Activated CD4-positive, alpha-beta T cell treated with anti-CD3 and anti-CD28 coated beads, Interleukin-2, amount 10 ng/mL, durations not matched to agents 24 days and 14 days (primary cell): ENCODE measurements at places on chromosomes 7 and 10. TPM values are rescaled to one million over a fixed set of nuclear protein-coding genes. Genes with fewer than 3 reads are reported as not detected.

DNA sequence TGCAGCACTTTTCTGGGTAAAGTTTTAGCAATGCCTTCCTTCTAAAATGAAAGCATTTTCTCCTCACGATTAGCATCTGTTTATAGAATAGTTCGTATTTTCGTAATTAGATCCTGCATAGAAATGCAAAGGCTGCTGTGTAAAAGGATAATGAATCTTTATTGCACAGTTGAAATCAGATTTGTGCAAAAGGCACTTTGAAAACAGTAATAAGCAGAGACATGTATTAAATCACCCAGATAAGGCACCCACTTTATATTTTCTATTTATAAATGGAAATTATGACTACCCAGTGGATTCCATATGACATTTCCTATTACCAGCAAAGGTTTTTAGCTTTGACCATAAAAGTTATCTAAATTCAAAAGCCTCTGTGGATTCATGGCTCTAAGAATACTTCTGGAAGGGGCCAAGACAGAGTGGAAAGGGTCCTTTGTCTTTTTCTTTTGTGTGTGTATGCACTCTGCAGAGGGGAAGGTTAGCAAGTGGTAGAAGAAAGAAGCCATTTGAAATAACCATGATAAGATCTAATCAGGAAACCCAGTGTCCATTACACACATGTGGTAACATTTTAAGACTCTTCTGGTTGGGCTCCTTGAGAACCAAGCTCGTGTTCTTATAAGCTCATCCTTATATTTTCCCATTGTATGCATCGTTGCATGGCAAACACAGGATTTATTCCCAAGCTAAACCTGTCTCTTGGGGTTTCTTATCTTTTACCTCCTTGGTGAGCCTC is 612.1 kb downstream of the AUTS2 start:
- H3K4me1 ChIP-seq = no peaks in the 10 kb centered on the region
- H3K4me3 ChIP-seq = no peak overlapping the region
- H3K27me3 ChIP-seq = no peaks in the 10 kb centered on the region
- DNase-seq = no peak
- H3K36me3 ChIP-seq = no peaks in the 10 kb centered on the region
- no peak overlapping the region for H3K27ac ChIP-seq

DNA sequence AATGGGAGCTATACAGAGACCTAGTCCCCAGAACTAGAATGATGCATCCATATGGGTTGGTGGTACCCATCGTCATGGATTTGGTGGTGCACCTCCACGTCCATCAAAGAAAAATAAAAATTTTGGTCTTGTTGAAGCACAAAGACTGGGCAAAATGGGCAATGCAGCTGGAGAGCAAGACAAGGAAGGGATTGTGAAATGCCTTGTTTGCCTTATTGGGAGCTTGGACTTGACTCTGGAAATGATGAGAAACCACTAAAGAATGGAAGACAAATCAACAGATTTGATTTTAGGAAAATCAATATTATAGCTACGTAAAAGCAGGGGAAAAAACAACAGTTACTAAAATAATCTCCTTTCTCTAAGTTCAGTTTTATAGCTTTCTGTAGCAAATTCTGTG is 150.9 kb downstream of the CPED1 start:
- H3K4me1 ChIP-seq = peaks cover 8% of the 10 kb centered on the region
- no peak for DNase-seq
- no peak overlapping the region for H3K4me3 ChIP-seq
- H3K27me3 ChIP-seq = peaks cover 8% of the 10 kb centered on the region
- H3K36me3 ChIP-seq = no peaks in the 10 kb centered on the region

DNA sequence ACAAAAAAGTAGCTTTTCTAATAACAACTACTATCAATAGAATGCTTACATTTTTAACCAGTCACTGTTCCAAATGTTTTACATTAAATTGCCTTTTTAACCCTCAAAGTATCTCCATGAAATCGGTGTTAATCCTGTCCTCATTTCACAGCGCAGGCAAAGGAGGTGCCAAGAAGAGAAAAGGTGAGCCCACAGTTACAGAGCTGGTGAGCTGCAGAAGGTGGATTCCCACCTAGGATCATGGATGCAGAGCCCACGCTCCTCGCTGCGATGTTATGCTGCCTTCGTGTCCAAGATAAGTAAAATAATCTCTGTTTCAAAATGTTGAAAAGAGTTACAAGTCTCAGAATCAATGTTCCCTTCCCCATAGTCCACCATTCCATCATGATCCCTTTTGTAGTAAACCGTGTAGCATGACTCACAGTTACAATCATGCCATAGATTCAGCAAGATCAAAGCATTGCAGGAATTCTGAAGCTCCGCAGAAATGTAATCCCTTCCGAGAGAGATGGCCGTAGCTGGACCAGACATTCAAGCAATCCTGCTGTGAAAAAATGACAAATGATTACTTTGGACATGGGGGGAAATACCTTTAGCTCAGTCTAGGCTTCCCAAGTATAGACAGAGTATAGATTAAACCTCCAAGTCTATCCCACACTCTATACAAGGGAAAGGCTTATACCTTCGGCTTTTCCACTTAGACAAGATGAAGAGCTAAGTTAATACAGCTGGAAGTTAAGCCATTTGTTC is 394.7 kb upstream of the AKR1E2 start:
- H3K27me3 ChIP-seq = peaks cover 14% of the 10 kb centered on the region
- H3K36me3 ChIP-seq = no peaks in the 10 kb centered on the region
- H3K4me1 ChIP-seq = no peaks in the 10 kb centered on the region
- H3K4me3 ChIP-seq = no peak overlapping the region

- DNase-seq = no peak
- no peaks in the 10 kb centered on the region for H3K27me3 ChIP-seq
- no peaks in the 10 kb centered on the region for H3K4me1 ChIP-seq
- no peaks in the 10 kb centered on the region for H3K36me3 ChIP-seq
Measured at GRCh38 chr10:52570490-52570889, 202.1 kb downstream of the MBL2 start.

- H3K27ac ChIP-seq = no peak overlapping the region
- no peak for DNase-seq
- H3K36me3 ChIP-seq = no peaks in the 10 kb centered on the region
- no peak overlapping the region for H3K4me3 ChIP-seq
- peaks cover 8% of the 10 kb centered on the region for H3K4me1 ChIP-seq
Measured at GRCh38 chr10:117619223-117619622, 76.7 kb downstream of the EMX2 start.

- no peaks in the 10 kb centered on the region for H3K36me3 ChIP-seq
- peaks cover 2% of the 10 kb centered on the region for H3K27me3 ChIP-seq
- H3K27ac ChIP-seq = no peak overlapping the region
- no peak for DNase-seq
- H3K4me1 ChIP-seq = no peaks in the 10 kb centered on the region
Measured at GRCh38 chr10:22931948-22932347, 4.1 kb downstream of the ARMC3 start.

GRCh38 chr10:99560277-99561126 is 27.8 kb downstream of the NKX2-3 start:
- peaks cover 26% of the 10 kb centered on the region for H3K27me3 ChIP-seq
- H3K4me3 ChIP-seq = no peak overlapping the region
- peak; percentile 82 for DNase-seq

DNA sequence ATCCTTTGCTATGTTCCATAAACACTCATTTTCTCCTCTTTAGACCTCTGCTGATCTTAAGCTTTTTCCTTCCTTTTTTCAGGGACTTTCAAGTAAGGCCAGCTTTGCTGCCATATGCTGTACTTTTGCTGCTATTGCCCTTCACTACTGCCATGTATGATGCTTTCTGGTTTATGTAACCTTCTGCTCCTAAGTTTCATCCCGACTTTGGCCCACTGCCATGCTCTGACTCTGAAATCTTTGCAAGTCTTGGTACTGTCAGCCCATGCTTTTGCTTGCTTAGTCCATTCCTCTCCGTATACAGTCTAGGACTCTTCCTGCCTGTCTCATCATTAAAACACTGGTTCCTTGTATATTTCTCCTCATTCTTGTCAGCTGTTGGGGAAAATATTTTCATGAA is 152.4 kb downstream of the RNF133 start:
- no peaks in the 10 kb centered on the region for H3K36me3 ChIP-seq
- H3K4me1 ChIP-seq = no peaks in the 10 kb centered on the region
- no peak for DNase-seq
- no peak overlapping the region for H3K4me3 ChIP-seq
- H3K27ac ChIP-seq = no peak overlapping the region
- H3K27me3 ChIP-seq = no peaks in the 10 kb centered on the region

GRCh38 chr10:26697922-26698608 is 564 bp downstream of the PDSS1 start:
- peak overlapping the region; percentile 97 for H3K27ac ChIP-seq
- peaks cover 36% of the 10 kb centered on the region for H3K36me3 ChIP-seq
- no peaks in the 10 kb centered on the region for H3K27me3 ChIP-seq
- peak; percentile 60 for DNase-seq
- peaks cover 33% of the 10 kb centered on the region for H3K4me1 ChIP-seq

- H3K27ac ChIP-seq = no peak overlapping the region
- no peak overlapping the region for H3K4me3 ChIP-seq
- no peak for DNase-seq
- H3K36me3 ChIP-seq = no peaks in the 10 kb centered on the region
- no peaks in the 10 kb centered on the region for H3K4me1 ChIP-seq
Measured at GRCh38 chr10:97896756-97897358, 47.2 kb downstream of the GOLGA7B start.

- no peaks in the 10 kb centered on the region for H3K36me3 ChIP-seq
- H3K4me3 ChIP-seq = no peak overlapping the region
- no peak overlapping the region for H3K27ac ChIP-seq
- peaks cover 7% of the 10 kb centered on the region for H3K4me1 ChIP-seq
- no peaks in the 10 kb centered on the region for H3K27me3 ChIP-seq
- DNase-seq = no peak
Measured at GRCh38 chr7:151927011-151927410, 29.2 kb upstream of the GALNTL5 start.

RAMP3 gene
- not detected in 2 replicates for total RNA-seq

PNLIPRP3 gene
- not detected in 2 replicates for total RNA-seq

UNCX gene
- not detected in 2 replicates for total RNA-seq

CLEC5A gene
- not detected in 2 replicates for total RNA-seq

CLRN3 gene
- total RNA-seq = not detected in 2 replicates

CNTNAP2 gene
- total RNA-seq = not detected in 2 replicates

ZNF248 gene
- 7.9 and 9.3 TPM in 2 replicates for total RNA-seq

EPHA1 gene
- 0.09 and 0.26 TPM in 2 replicates for total RNA-seq

MEST gene
- total RNA-seq = 4.1 and 5.8 TPM in 2 replicates
